Spinal cord (tissue), 10 donors: ENCODE measurements at places on chromosomes 4 and X. TPM values are rescaled to one million over a fixed set of nuclear protein-coding genes. Genes with fewer than 3 reads are reported as not detected.

The UCP1 gene
- not detected for total RNA-seq

The MFAP3L gene
- total RNA-seq = 18.2 TPM

The TAF7L gene
- total RNA-seq = 0.20 TPM

The SPANXC gene
- not detected for total RNA-seq

The TMEM255A gene
- 8.8 TPM for total RNA-seq

The ITM2A gene
- total RNA-seq = 335 TPM

The SLC10A4 gene
- total RNA-seq = 5.8 TPM

The IL21 gene
- not detected for total RNA-seq

The CNGA1 gene
- total RNA-seq = 0.61 TPM

The TNMD gene
- 1.7 TPM for total RNA-seq

The GPR143 gene
- total RNA-seq = 6.5 TPM

The FAT4 gene
- 85.5 TPM for total RNA-seq

The ASMT gene
- total RNA-seq = 0.33 TPM

The VAMP7 gene
- 44.5 TPM for total RNA-seq

The FAM9B gene
- total RNA-seq = not detected

The SEPSECS gene
- total RNA-seq = 14.7 TPM

The PSAPL1 gene
- 0.06 TPM for total RNA-seq

The ZFP92 gene
- total RNA-seq = 1.8 TPM

The LGI2 gene
- 6.4 TPM for total RNA-seq

The UNC5C gene
- total RNA-seq = 28.3 TPM

The HDAC8 gene
- total RNA-seq = 37.0 TPM

The BEX1 gene
- 114 TPM for total RNA-seq

The ARX gene
- not detected for total RNA-seq

The VCX gene
- not detected for total RNA-seq

The KLHL4 gene
- 13.5 TPM for total RNA-seq

The ATOH1 gene
- total RNA-seq = not detected

The RAB9B gene
- total RNA-seq = 11.2 TPM

The SSX4 gene
- total RNA-seq = not detected

The CXCL1 gene
- 1.9 TPM for total RNA-seq

The ITIH6 gene
- 0.22 TPM for total RNA-seq
